ENCODE measurements at places on chromosomes 13 and 19.

DNA sequence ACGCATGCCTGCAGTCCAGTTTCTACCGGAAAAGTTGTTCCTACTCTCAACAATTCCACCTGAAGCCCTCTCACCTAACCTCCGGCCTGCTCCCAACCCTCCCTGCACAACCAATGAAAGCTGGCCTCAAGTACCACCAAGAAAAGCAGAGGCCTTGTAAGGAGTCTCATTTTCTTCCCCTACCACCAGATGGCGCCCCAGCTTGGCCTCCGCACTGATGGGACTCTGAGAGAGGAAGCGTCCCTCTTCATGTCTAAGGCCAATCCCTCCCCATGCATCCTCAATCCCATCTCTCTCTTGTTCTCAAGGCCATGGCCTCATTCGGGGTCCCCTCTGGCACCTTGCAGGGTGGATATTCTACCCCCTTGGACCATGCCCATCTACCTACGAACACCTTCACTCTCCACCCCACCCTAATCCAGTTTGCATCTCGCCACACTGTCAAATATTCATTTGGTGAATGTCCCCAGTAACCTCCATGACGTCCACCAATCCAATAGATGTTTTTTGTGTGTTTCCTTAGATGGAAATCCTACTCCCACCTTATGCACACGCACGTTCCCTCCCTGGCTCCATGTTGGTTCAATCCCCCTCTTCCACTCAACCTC lies 412.8 kb downstream of the ZNF536 start:
- DNase-seq: peak; percentile 9

DNA sequence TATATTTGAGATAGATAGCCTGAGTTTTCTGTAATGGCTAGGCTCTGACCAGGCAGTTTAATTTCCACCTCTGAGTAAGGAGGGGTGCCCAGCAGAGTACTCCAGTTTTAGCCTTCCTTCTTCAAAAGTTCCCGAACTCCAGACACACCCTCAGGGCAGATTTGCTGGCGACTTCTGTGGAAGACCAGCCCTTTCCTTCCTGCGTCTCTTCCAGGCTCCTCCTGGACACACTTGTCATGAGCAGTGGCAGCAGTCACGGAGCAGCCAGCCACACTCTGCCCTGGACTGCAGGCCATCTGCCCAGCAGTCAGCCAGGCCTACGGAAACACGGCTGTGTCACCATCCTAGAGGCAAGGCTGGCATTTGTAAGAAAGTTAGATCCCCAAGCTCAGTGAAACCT lies 6.6 kb upstream of the FLT1 start:
- DNase-seq: peak; percentile 92

- no peak for DNase-seq
These were observed 2.2 kb upstream of the ESD start for GRCh38 chr13:46799139-46799538.

DNA sequence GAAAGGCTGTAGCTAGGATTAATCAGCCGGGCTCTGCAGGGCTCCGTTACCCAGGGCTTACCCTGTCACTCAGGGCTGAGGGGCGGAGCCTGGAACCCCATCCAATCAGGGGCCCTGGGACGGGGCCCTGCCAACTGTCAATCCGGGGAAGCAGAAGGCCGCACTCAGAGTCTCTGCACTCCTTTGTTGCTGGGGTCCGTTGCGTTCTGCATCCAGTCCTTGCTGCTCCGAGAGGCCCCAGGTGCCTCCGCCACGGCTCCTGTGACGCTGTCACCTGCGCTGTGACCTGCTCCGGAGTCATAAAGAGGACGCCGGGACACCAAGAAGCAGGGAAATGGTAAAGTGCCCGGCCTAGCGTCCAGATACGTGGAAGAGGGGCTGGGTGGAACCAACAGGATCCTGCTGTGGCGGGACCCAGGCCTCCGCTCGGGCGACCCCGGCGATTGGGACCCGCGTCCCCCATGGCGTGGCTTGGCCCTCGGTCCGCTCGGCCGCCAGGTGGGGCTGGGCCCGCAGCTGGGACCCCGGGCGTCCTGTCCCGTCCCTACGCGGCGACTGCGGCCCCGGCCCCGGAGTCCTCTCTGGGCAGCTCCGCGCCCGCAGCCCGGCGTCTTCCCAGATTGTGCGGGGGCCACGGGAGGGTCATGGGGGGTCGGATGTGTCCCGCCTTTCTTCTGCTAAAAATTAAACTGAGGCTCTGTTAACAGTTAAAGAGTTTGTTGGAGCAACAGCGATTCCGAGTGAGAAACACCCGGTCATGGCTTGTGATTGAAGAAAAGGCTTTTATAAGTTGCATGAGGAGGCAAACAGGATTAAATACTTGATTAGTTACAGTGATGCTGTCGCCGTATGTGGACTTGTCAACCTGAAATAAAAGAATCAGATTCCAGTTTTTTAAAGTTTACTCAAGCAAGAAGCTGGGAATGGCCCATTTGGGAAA lies at the start of gene ZNF491:
Gene ZNF491, plus strand, starts transcription at position 133 of the 940 bp plus-strand sequence. CDS start 7,431 bp downstream, outside the sequence.
- peak; percentile 68 for DNase-seq

GRCh38 chr19:31160336-31160926 lies 188.8 kb downstream of the TSHZ3 start:
- no peak for DNase-seq

DNA sequence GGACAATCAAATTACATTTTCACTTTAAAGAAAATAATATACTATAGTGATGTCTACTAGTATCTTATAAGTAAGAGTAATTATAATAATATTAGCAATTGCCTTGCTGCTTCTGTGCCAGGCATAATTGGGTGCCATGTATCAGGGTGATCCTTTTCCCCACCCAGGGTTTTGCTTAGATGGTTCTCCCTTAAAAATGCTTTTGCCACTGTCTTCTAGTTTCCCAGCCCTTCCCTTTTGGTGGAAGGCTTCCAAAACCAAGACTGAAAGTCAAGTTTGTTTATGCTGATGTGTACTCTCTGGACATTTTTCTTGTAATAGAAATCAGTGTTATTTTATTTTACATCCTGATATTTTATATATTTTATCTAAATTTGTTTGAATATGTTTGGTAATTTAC lies 77.8 kb downstream of the ITGBL1 start:
- DNase-seq: no peak

DNA sequence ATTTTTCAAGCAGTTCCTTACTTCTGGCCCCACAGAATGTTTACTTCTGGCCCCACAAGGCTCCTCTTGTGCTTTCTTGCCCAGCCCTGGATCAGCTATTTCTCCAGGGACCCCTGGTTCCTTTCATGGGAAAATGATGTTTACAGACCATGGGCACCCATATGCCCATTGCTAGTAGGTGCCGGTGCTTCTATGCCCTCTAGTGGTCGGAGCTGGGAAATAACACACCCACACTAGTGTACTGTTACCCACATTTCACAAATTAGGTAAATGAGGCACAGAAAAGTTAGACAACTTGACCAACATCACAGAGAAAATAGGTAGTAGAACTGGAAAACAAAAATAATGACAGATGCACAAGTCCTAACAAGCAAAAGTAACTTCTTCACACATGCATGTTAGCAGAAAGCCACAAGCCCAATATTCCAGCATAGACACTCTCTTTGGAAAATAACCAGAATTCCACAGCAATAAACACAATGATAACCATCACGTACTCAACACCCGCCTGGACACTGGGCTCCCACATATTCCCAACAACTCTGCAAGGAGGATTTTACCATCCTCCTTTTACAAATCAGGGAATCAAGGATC lies 1.3 kb upstream of the CEACAM6 start:
- peak; percentile 26 for DNase-seq

DNA sequence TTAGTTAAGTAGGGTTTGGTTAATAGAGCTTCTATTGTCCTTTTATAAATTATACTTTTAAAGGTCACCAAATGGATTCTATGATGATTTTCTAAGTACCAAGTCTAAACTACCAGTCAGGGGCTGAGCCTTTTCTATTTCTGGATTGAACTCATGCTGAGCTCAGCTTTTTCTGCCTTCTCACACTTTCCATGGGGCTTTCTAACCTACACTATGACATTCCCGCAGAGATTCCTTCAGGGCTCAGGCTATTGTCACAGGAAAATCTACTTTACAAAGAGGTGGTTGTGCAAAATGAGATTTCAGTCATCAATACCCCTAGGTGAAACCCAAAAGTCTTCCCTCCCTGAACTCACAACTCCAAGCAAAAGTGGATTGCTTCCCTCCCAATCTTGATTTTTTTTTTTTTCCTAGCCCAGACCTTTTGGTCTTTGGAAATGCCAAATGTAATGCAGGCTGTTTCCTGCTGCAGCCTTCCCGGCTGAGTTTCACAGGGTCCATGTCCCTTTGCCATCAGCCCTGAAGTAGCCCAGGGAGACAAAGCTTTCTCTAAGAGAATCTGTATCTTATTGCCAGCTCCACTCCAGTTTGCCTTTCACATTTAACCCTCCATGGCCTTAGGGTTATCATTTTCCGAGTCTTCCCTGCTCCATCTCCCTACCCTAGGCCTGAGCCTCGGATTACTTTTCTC lies 13.6 kb downstream of the C13orf42 start:
- DNase-seq: no peak

- peak; percentile 51 for DNase-seq
These were observed 1.5 kb downstream of the GPC6 start for GRCh38 chr13:93227878-93228642.

DNA sequence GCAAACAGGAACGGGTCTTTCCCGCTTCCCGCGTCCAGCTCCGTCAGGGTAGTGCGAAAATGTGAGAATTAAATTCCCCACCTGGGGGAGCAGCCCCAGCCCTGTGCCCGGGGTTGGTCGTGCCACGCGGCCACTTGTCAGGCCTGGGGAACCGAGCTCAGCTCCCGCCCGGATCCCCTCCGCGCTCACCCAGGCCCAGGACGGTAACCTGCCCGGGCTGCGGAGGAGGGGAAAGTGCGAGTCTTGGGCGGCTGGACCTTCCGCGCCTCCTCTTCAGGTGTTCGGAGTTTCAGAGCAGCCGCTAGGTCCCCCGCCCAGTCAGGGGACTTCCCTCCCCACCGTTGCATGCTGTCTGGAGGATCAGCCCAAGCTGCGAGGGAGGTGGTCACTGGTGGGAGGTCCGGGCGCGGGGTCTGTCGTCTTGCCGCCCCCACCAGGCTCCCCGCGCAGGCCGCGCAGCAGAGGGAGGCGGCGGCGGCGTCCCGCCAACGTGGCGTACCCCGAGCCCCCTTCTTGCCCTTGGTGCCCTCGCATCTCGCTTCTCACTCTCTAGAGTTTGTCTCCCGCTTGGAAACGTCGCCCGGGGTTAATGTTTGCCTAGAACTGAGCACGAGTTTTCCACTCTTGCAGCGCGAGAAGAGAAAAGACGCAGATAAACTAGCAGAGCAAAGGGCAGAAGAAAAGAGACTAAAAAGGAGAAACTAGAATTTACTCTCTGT lies 8.1 kb downstream of the URAD start:
- no peak for DNase-seq

DNA sequence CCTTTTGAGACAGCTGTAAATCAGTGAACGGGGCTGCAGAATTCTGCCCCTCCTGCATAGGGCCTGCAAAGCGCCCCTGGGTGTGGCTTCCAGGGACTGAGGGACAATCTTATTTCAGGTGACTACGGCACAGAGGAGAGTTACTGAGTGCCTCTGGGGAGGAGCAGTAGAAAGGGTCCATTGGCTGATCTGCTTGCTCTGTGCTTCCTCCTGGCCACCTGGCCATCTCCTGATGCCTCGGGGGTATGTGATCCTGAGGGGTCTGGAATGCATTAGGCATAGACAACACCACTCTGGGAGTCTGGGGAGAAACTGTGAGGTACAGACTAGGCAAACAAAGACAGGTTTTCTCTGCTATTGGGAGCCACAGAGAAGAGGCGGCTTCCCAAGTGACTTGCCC lies 2.8 kb downstream of the KCTD15 start:
- DNase-seq: no peak

- no peak for DNase-seq
These were observed 40.4 kb upstream of the ZNF254 start for GRCh38 chr19:24046550-24046949.

DNA sequence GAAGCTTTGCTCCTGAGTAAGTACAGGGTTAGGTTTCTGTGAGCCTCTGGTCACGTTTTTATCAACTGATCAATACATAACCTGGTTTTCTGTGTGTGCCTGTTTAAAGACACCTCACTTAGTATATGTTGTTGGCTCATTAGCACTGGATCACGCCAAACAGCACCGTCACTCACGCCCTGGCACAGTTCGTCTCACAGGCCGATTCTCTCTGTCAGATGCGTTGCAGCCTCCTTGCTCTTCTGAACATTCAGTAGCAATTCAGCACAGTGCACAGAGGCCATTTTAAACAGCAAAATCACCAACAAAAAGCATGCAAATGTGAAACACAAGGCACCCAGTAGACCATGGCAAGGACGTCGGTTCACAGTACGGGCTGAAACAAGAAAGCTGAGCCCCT lies 288.5 kb downstream of the IRS2 start:
- DNase-seq: no peak

GRCh38 chr13:77986713-77987112 lies 68.1 kb upstream of the EDNRB start:
- DNase-seq: no peak

DNA sequence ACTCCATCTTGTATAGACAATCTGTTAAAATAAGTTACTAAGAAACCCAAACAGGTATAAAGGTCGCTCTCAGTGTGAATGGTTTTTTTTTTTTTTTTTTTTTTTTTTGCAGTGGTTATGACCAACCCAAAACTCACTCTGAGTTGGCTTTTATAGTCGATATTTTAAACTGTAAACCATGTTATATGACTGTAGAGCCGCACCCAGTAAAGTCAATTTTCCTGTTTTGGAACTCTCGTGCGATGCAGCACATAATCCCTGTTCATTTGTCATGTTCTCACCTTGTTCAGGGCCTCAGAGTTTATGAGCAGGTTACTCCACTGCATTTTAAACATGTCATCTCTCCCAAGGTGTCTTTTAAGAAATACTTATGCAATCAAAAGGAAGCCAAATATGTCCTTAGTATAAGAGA lies 112.5 kb downstream of the KLF5 start:
- DNase-seq: no peak

DNA sequence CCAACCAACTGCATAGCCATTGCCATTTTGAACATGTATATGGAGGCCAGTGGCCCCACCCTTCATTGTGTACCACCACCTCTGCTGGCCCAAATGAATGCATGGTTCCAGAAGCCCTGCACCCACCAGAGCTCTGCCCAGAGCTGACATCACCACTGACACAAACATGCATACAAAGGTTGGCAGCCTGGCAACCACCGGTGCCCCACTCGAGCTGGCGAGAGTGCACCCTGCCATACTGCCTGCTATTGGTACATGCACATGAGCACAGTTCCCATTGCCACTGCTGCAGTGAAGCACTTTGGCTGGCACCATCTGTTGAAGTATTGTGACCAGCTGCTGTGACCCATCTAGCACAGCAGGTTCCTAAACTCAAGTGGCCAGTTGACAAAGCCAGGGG lies 1564.9 kb downstream of the OLFM4 start:
- no peak for DNase-seq

GRCh38 chr19:18073197-18073596 lies 13.5 kb downstream of the IL12RB1 start:
- DNase-seq: no peak

GRCh38 chr19:4347521-4347920 lies 4.2 kb downstream of the MPND start:
- no peak for DNase-seq

- DNase-seq: no peak
These were observed 656.9 kb upstream of the MIR17HG start for GRCh38 chr13:90690458-90691080.

- DNase-seq: no peak
These were observed 4.1 kb downstream of the CRYL1 start for GRCh38 chr13:20521364-20522115.

Data from kidney capillary endothelial cell (primary cell).